Epithelial cell of proximal tubule (primary cell): ENCODE measurements at places on chromosomes 3 and 15. TPM values are rescaled to one million over a fixed set of nuclear protein-coding genes. Genes with fewer than 3 reads are reported as not detected.

GRCh38 chr3:155217591-155217990, 75.9 kb downstream of the STRIT1 start:
- no peak for DNase-seq

APBA2 gene
- 30.0 and 36.5 TPM in 2 replicates for total RNA-seq

CERS3 gene
- total RNA-seq: not detected in 2 replicates

FSIP1 gene
- 1.2 and 1.3 TPM in 2 replicates for total RNA-seq

- no peak for DNase-seq
Observed at GRCh38 chr15:88630141-88630721, 8.6 kb upstream of the ISG20 start.

DNA sequence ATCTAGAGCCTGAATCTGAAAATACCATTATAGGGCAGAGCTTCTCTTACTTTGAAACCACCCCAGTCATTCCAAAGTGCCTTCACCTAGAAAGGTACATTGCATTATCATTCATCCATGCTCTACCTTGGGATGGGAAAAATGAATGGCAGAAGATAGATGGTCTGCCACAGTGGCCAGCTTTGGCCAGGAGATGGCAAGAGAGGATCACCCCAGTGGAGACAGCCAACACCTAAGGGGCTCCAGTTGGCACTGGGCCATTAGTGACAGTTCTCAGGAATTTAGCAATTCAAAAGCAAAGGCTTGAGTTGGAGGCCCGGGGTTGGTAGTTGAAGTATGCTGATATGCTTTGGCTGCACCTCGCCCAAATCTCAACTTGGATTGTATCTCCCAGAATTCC, 253.6 kb upstream of the MRPL3 start:
- no peak for DNase-seq
